ENCODE measurements at places on chromosomes 5 and 9. TPM values are rescaled to one million over a fixed set of nuclear protein-coding genes. Genes with fewer than 3 reads are reported as not detected.

GRCh38 chr5:51043745-51044144 is 339.5 kb upstream of the ISL1 start:
- no peak for DNase-seq
- H3K27me3 ChIP-seq: no peaks in the 10 kb centered on the region
- no peaks in the 10 kb centered on the region for H3K36me3 ChIP-seq
- H3K27ac ChIP-seq: no peak overlapping the region
- no peak overlapping the region for H3K4me3 ChIP-seq

DNA sequence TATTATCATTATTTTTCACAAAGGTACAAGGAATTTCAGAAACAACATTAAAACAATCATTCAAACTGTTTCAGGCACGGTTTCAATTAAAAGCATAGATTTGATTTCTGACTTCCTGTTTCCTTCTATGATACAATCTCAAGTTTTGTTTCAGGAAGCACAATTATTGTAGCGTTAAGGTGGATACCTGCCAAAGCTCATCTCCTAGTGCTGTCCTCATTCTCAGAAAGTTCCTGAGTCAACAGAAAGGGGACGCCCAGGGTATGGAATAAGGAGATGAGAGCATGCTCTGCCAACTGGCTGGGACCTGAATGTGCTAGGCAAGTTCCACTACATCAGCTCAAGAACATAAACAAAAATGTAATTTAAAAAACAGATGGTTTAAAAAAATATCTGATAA is 2.0 kb upstream of the TRIM14 start:
- DNase-seq: no peak
- no peak overlapping the region for H3K27ac ChIP-seq
- H3K36me3 ChIP-seq: no peaks in the 10 kb centered on the region
- H3K4me3 ChIP-seq: no peak overlapping the region

GRCh38 chr5:95317085-95317484 is 32.2 kb upstream of the MCTP1 start:
- no peak overlapping the region for H3K27ac ChIP-seq
- no peak overlapping the region for H3K4me3 ChIP-seq
- no peaks in the 10 kb centered on the region for H3K27me3 ChIP-seq
- no peaks in the 10 kb centered on the region for H3K36me3 ChIP-seq
- no peaks in the 10 kb centered on the region for H3K4me1 ChIP-seq
- no peak for DNase-seq

Gene ITGA2
- total RNA-seq: 5.2 TPM

Gene ALDOB
- total RNA-seq: not detected

GRCh38 chr9:14687042-14687719 is 6.1 kb downstream of the ZDHHC21 start:
- H3K4me1 ChIP-seq: no peaks in the 10 kb centered on the region
- no peak overlapping the region for H3K27ac ChIP-seq
- peak; percentile 1 for DNase-seq
- H3K27me3 ChIP-seq: no peaks in the 10 kb centered on the region

DNA sequence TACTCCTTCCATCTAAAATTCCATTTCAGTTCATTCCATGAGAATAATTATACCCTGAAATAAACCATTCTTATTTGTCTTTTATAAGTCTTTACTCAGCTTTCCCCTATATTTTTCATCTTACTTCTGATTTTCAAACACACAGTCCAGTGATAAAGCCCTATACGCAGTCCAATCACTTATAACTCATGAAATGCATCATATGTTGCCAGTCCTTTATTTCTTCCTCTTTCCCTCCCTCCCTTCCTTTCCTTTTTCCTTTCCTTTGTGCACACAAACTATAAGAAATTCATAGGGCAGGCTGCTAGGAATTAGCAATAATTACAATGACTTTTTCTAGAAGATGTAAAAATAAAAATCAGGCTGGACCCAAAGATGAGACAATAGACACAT is 58.8 kb upstream of the RPS23 start:
- H3K4me1 ChIP-seq: peaks cover 26% of the 10 kb centered on the region
- no peak for DNase-seq
- no peaks in the 10 kb centered on the region for H3K27me3 ChIP-seq

- no peak overlapping the region for H3K27ac ChIP-seq
- no peak for DNase-seq
- no peak overlapping the region for H3K4me3 ChIP-seq
- H3K27me3 ChIP-seq: no peaks in the 10 kb centered on the region
- peaks cover 4% of the 10 kb centered on the region for H3K36me3 ChIP-seq
Measured at GRCh38 chr9:33164138-33164809, 2.9 kb downstream of the B4GALT1 start.

All from SJSA1 (cell line).